ENCODE measurements at places on chromosomes 3 and 15.

DNA sequence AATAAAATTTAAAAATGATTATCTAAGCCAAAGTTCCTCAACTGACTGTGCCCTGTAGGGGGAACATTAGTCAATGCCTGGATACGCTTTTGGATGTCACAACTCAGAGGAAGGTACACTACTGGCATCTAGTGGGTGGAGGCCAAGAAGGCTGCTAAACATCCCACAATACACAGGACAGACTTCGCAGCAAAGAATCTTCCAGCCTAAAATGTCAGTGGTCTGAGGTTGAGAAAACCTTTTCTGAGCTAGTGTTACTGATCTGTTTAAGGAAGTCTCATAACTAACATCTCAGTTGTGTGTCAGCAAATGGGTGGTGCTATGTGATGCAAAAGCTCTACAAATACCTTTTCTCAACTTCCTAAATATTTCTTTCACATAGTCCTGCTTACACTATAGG is 20.9 kb upstream of the LDHAL6B start:
- no peak for DNase-seq

DNA sequence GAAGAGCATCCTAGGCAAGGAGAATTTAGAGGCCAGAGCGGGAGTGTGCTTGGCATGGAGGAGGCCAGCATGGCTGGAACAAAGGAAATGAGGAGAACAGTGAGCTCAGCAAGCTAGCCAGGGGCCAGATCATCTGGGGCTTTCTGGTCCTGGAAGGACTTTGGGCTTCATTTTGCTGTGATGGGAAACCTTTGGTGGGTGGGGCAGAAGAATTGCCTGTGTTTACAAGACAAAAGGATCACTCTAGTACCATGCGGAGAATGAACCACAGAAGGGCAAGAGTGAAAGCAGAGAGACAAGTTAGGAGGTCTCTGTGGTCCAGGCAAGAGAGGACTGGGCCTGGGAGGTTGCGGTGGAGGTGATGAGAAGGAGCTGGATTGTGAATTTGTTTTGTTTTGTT is 61.6 kb upstream of the FOXP1 start:
- DNase-seq = no peak

DNA sequence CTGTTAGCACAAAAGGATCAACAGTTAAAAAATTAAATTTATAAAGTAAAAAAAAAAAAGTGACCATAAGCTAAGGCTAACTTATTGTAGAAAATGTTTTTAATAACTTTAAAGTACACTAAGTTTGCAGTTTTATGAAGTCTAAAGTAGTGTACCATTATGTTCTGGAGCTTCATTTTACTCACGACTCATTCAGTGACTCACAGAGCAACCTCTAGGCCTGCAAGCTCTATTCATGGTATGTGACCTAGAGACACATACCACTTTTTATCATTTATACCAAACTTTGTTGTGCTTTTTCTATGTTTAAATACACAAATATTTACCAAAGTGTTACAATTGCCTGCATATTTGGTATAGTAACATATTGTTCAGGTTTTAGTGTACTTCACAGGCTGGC is 1552.3 kb downstream of the OTOL1 start:
- no peak for DNase-seq

- DNase-seq = no peak
These were observed 41.8 kb upstream of the TEX9 start for GRCh38 chr15:56323435-56323834.

DNA sequence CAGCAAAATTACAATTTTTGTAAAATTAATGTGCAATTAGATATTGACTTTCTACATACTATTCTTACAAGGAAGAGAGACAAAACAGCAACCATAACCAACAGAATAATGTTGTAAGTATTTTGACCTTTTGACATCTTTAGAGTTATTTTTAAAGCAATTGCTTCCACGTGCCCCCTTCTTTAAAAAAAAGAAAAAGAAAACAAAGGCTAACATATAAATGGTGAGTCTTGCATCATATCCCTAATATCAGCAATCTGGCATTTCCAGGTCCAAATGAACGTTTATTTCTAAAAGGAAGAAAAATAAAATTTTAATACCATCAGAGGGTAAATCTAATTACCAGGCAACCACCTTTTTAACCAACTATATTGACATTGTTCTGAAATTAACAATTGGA is 19.3 kb upstream of the STRIT1 start:
- no peak for DNase-seq

GRCh38 chr3:169527507-169527906 is 136.0 kb downstream of the MECOM start:
- DNase-seq = no peak

GRCh38 chr3:42753757-42754156 is 19.3 kb downstream of the CCDC13 start:
- DNase-seq = no peak

DNA sequence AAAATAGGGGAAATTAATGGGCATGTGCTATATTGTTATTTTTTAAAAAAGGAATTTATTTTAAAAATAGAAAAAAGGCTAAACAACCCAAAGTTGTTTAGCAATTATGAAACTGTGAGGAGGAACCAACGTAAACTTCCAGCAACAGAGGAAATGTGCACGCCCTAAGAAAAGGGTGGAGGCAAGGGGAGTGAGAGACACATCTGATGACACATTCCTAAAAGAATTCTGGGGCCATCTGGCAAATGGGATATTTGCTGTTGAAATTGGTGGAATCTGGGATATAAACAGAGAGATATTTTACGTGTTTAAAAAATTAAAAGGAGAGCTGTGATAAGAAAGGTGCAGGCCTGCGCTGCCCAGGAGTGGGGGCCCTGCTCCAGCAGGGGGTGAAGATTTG is 50.8 kb upstream of the MUC13 start:
- DNase-seq = no peak

DNA sequence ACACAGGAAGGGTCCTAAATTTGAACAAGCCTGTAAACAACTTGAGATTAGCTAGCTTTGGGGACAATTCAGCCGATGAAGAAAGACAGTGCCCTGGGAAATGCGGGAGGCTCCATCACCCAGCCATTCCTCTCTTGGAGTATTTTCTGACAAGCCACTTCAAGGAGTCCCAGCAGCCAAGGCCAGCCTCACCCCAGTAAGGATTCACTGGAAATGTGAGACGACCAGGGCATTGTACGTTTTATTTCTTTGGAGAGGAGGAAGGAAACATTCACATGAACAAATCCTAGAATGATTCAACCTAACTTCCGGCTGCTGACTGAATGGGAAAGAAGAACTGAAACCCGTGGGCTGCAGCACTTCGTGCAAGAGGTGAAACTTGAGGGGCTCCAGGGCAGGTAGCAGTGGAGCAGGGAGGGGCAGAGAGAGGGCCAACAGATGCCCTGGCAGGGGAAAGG is 116.4 kb upstream of the ARHGEF3 start:
- DNase-seq = no peak

DNA sequence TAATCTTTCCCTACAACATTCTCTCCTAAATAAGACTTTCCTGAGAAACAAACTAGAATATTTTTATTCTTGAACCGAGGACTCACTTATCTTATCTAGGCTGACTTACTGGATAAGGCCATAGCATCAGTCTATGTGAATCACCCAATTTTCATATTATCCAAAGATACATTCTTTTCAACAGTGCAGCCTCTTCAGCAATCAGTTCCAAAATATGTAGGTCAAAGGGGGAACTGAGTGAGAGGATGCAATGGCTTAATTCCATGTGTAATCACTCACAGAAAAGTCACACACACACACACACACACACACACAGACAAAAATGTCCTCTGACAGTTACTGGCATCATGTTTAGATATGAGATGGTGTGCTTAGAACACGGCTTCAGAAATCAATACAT is 31.5 kb upstream of the MECOM start:
- DNase-seq = no peak

DNA sequence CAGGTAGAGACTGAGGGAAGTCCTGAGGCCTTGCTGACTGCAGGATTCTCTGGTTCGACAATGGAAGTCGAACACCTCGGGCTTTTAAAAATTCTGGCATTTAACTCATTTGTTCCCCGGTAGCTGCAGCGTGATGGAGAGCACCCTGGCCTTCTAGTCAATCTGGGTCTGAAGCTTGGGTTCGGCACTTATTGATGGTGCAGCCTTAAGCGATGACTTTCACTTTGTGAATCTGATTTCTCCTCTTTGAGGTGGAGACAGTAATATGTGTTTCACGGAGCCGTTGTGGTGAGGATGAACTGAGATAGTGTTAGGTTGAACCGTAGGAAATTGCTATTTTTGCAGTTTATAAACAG is 621 bp upstream of the PARP6 start:
- DNase-seq = no peak

- DNase-seq = no peak
These were observed 699.1 kb downstream of the MCTP2 start for GRCh38 chr15:94930441-94930840.

DNA sequence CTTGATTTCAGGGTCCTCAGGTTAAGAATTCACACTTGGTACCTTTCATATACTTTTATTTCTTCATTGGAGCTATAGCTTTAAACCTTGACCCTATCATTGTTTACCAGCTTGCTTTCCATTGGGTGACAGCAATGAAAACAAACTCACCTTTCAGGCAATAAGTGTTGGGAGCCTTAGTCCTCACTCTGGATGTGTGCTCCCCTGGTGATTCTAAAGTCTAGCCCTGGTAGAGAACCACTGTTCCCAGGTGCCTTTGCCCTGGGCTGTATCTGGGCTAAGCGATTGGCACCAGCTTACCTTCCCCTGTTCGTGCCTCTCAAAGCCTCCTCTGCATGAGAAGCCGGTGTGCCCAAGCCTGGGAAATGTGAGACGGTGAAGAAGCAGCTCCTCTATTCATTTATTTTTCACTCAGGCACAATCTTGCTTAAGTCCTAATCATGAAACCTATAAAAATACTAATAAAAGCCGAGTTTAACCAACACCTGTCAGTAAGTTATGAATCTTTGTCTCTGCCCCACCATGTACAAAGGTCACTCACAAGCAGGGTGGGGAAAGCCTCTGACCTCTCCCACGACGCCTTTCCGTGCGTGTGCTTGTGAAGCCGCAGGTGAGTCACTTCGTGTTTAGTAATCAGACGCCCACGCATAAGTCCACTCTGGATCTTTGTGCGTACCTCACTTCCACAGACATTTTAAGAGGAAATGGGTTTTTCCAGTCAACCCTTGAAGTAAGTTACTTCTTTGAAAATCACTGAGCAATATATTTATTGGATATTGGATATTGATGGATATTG is 12.8 kb upstream of the ARRDC4 start:
- no peak for DNase-seq

- no peak for DNase-seq
These were observed 131.5 kb upstream of the ALCAM start for GRCh38 chr3:105235221-105235620.

Data from bone marrow (tissue), 2 donors.